ENCODE measurements at places on chromosomes 11 and 22.
A peak's percentile ranks its signal among the peaks of the same experiment; 100 is the strongest.

- no peak for DNase-seq
Measured at GRCh38 chr11:58506935-58507334, 970 bp downstream of the OR5B21 start.

DNA sequence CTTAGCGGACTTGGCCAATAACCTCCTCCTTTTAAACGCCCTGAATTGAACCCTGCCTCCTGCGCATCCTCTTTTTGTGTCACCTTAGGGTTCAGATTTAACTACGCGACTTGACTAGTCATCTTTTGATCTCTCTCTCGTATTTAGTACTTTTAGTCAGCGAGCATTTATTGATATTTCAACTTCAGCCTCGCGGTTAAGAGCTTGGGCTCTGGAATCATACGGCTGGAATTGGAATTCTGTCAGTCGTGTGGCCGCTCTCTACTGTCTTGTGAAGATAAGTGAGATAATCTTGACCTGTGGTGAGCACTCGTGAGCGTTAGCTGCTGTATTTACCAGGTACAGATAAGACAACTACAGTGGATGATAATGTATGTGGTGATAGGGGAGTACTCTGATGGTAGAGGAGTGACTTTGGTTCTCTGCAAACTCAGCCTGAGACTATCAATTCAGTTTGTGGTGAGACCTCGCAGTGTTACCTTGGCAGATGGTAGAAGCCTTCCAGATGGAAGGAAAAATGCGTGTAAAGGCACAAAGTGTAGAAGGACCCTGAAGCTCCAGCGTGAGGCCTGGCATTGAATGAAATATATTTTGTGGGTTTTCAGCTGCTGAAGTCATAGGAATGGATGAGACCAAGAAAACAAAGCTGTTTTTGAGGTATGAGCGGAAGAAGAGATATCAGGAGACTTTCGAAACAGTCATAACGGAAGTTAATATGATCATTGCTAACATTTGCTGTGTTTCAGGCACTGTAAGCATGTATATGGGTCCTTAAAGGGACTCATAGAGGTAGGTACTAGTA lies 682 bp downstream of the ATM start:
- peak; percentile 34 for DNase-seq

DNA sequence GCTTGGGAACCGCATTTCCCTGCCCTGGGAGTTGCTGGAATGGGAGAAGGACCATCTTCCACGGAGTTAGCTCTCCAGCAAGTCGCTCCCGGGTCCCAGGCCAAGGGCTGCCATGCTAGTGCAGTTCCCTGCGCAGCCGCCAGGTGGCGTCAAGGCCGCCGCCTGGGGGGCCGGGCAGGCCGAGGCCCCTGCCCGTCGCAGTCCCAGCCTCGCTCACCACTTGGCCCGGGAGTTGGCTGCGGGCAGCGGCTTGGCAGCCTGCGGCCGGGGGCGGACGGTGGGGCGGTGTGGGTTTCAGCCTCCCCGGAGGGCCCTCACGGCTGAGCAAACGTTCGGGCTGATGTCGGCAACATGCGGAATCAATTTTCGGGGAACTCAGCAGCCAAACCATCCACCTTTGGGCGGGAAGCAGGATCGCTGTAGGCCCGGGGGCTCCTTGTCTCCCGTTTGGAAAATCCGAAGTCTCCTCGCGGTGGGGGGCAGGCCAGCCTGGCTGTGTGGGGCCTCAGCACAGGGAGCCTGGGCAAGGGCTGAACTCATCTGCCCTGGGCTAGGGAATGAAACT lies 415.1 kb downstream of the SOX6 start:
- DNase-seq: peak; percentile 10

DNA sequence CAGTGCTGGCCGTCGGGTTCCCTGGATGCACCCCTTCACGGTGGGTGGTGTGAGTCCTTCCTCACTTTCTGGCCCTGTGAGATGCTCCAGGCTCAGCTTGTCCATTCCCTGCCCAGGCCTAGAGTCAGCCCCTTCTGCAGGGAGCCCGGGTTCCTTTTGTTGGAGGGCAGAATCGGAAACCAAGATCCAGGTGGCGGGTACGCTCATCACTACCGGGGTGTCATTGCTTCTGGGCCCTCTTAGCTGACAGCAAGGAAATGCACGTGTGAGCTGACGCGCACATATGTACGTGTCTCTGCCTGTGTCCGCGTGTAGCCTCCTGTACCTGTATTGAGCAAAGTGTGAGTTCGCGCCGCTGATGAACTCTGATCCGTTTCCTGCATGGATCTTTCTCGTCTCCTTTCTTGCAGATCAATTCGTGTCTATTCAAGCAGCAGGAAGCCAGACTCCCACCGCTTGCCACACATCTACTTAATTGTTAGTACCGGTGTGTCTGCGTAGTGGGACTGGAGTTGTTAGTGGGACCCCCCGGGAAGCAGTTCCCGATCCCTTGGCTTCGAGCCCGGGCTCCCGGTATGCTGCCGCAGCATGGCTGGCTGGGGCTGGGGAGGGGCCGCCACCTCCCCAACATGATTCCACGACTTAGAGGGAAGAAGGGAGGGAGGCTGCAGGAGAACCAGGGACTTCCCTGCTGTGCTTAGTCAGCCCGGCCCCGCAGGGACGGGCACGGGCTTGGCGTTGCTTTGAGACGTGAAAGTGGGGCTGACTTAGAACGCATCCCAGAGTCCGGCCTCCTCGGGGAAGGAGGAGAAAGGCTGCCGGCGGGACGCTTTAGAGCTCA lies 35.9 kb upstream of the GRAMD4 start:
- DNase-seq: no peak

Measured in activated T-helper 2 cell treated with anti-CD3 and anti-CD28 coated beads, Interferon-gamma antibody, Interleukin-2, Interleukin-4, amounts not matched to agents 10 μg/mL and 5 μg/mL and 100 μg/mL, durations not matched to agents 14 hours and 24 hours and 36 hours (primary cell).